ENCODE measurements at places on chromosomes 12 and 14. TPM values are rescaled to one million over a fixed set of nuclear protein-coding genes. Genes with fewer than 3 reads are reported as not detected.

Gene ANKRD33
- total RNA-seq = not detected

Gene RNASE3
- total RNA-seq = not detected

- no peak for DNase-seq
Observed at GRCh38 chr14:35509846-35510245, 24.1 kb upstream of the INSM2 start.

Gene NEUROD4
- total RNA-seq = not detected

DNA sequence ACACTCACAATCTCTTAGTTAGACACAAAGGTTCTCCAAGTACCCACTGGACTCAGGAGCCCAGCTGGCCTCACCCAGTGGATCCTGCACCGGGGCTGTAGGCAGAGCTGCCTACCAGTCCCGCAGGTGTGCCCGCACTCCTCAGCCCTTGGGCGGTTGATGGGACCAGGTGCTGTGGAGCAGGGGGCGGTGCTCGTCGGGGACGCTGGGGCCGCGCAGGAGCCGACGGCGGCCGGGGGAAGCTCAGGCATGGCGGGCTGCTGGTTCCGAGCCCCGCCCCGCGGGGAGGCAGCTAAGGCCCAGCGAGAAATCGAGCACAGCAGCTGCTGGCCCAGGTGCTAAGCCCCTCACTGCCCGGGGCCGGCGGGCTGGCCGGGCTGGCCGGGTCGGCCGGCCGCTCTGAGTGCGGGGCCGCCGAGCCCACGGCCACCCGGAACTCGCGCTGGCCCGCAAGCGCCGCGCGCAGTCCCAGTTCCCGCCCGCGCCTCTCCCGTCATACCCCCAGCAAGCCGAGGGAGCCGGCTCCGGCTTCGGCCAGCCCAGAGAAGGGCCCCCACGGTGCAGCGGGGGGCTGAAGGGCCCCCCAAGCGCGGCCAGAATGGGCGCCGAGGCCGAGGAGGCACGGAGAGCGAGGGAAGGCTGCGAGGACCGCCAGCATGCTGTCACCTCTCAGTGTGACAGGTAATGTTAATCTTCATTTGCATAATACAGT, 506.8 kb downstream of the LRFN5 start:
- no peak for DNase-seq

Gene CLEC12A
- total RNA-seq = 0.47 TPM

DNA sequence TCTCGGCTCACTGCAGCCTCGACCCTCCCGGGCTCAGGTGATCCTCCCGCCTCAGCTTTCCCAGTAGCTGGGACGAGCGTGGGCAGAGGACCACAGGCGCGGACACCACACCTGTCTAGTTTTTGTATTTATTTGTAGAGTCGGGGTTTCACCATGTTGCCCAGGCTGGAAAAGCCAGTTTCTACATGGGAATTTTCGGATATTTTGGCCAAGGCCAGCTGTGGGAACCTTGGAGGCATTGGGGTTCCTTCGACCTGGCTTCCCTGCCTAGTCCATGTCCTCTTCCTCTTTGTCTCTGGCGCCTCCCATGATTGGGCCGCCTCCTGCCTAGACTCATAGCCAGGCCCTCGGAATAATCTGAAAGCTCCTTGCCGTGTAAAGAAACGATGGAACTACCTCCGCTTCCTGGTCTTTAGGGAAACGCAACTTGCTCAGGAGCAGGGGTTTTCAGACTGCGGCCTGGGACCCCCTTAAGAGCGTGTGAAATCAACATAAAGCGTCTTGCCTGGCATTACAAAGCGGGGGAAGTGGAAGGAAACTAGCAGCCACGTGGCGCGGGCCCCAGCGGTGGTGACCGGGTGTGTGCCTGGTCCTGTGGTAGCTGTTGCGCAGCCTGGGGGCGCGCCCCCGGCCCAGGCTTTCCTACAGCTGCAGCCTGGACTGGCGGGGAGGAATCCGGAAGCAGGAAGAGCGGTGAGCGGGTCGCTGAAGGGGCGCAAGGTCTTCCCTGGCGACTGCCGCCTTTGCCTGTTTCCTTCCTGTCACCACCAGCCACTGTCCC, 1.4 kb upstream of the HSP90AA1 start:
- peak; percentile 81 for DNase-seq

DNA sequence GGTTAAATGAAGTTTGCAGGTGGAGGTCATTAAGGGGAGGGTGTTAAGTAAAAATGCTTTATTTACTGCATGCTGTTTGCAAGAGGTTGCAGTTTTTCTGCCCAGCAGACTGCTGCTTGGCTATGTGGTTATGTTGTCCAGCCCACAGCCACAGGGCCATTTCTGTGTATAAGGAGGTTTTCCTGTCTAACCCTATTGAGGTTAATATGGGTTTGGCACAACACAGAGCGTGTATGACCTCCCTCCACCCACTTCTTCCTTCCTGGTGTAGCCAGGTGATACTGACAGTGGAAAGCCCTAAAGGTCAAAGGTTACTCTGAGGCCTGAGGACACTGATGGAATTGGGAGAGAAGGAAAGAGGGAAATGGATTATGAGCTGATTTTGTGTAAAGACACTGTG, 253.7 kb upstream of the PWP1 start:
- DNase-seq = peak; percentile 7

- DNase-seq = no peak
Observed at GRCh38 chr12:130947028-130947613, 6.6 kb upstream of the ADGRD1 start.

GRCh38 chr12:71312768-71313403, 126.7 kb upstream of the LGR5 start:
- DNase-seq = no peak

DNA sequence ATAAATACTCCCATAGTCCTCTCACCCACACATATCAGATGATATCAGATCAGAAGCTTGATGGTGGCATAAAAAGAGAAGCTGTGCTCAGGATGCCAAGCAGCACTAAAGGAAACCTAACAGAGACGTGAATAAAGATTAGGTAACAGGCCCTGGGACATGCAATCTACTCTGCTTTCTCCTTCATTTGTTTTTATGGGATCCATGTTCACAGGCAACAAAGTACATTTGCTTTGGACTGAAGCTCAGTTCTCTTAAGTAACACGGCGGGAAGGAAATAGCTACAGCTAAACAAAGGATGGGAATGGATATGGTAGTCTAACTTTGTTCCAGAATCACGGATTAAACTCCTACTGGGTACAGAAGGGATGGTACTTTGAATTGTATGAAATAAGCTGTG, 119.5 kb downstream of the TTC7B start:
- DNase-seq = no peak

Gene TRMT5
- 16.4 TPM for total RNA-seq

Gene SLC16A7
- total RNA-seq = 21.0 TPM

Gene SOAT2
- 6.7 TPM for total RNA-seq

Gene HCAR2
- total RNA-seq = not detected

- DNase-seq = no peak
Observed at GRCh38 chr12:123690191-123690840, 19.4 kb downstream of the TCTN2 start.

Gene METTL1
- 29.6 TPM for total RNA-seq

Measured in activated CD8-positive, alpha-beta T cell treated with anti-CD3 and anti-CD28 coated beads for 36 hours (primary cell).